Spinal cord (tissue), 10 donors: ENCODE measurements at places on chromosomes 7 and 10. TPM values are rescaled to one million over a fixed set of nuclear protein-coding genes. Genes with fewer than 3 reads are reported as not detected.

The MSMB gene
- polyA plus RNA-seq, result not detected

The CD36 gene
- 56.0 TPM for polyA plus RNA-seq

The DIP2C gene
- polyA plus RNA-seq, result 29.8 TPM

The HTR5A gene
- polyA plus RNA-seq, result 6.3 TPM

The ARMS2 gene
- 0.52 TPM for polyA plus RNA-seq

The SNX13 gene
- 27.9 TPM for polyA plus RNA-seq

The AMPH gene
- 109 TPM for polyA plus RNA-seq

- no peak for DNase-seq
Measured at GRCh38 chr10:103580430-103580829, 86.9 kb downstream of the NEURL1 start.

GRCh38 chr10:80504158-80504811 is 33.4 kb upstream of the SH2D4B start:
- no peak for DNase-seq

- peak; percentile 74 for DNase-seq
Measured at GRCh38 chr10:121598263-121599249, at the start of gene FGFR2. FGFR2 (minus strand) TSS chr10:121598444; CDS start chr10:121593817, 4,627 bp downstream.

- no peak for DNase-seq
Measured at GRCh38 chr7:157821959-157822687, 485.3 kb downstream of the DNAJB6 start.

- DNase-seq, result no peak
Measured at GRCh38 chr10:81104494-81104893, 566.8 kb downstream of the SH2D4B start.

GRCh38 chr7:134593530-134594392 is 44.9 kb downstream of the AKR1B15 start:
- DNase-seq, result peak; percentile 38

- DNase-seq, result no peak
Measured at GRCh38 chr10:34223658-34224057, 591.4 kb downstream of the PARD3 start.

GRCh38 chr10:22557321-22557720 is 157.1 kb downstream of the PIP4K2A start:
- DNase-seq, result no peak

DNA sequence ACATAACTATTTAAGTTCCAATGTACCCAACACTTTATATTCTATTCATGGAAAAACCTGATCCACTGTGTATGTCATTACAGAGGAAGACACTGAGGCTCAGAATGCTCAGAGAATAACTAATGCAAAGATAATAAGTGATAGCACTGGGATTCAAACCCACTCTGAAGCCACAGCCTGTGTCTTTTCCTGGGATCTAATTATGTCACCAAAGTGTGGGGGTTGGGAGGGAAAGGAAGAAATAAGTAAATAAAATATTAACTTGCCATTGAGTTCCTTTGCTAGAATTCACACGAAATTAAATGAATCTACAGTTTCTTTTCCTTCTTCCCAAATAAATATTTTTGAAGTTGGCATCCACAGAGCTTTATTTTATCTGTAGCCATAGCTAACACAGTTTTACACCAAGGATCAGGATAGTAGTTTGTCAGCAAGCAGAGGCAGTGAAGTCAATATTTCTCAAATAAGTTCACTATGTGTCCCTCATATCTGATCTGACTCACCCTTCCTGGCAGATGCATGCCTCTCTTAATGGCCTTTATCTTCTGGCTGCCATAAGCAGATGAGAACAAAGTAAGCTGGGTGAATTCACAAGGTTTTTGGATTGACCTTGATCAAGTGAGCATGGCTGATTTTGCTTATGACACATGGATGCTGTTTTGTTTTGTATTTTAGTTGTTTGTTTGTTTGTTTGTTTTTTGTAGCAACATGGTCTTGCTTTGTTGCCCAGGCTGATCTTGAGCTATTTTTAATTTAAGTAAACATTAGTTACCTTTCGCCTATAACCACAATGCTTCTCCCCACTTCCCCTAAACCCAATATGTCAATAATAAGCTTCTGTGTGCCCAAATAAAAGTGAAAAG is 6.3 kb downstream of the RAPGEF5 start:
- no peak for DNase-seq

DNA sequence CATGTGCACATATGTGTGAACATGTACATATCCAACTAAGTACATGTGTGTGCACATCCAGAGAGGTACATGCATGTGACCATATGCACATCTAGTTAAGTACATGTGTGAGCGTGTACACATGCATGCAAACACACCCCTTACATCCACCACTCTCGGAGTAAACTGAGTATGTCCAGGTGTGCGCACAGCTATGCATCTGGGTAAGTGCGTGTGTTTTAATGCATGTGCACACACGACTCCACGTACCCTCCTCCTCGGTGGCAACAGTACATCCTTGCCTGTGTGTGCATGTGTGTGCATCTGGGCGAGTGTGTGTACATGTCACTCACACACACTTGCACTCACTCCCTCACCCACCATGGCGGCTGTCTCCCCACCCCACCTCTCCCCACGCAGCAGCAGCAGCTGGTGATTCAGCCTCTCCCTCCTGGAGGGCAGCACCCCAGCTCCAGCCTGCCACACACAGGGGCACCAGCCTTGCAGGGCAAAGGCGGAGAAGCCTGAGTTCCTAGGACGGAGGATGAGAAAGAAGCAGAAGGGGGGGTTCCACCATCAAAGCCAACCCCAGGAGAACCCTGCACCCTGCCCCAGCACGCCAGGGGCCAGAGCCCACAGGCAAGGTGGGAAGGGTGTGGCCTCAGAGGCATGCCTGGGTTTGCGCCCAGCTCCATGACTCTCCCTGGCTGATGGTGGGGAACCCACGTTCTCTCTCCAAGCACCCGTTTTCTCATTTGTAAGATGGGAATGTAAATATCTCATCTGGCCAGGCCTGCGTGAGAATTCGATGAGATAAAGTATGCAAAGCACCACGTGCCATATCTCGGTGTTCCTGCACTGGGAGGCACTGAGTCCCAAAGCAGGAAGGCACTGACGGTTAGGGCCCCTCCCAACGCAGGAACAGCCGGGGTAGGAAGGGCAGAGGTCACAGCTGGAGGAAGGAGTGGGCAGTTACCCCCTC is 27.7 kb upstream of the DNAAF5 start:
- DNase-seq, result no peak

DNA sequence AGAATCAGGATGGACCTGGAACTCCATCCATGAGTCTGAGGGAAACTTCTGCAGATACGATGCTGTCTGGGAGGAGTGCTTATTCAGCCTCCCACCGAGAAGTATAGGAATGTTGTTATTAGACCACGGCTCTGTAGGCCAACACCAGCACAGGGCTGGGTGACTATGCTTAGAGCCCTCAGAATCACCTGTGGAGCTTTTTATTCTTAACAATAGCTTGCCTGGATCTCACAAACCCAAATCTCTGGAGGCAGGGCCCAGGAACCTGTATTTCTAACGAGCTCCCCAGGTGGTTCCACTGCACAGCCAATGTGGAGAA is 55.6 kb upstream of the ARID5B start:
- no peak for DNase-seq

DNA sequence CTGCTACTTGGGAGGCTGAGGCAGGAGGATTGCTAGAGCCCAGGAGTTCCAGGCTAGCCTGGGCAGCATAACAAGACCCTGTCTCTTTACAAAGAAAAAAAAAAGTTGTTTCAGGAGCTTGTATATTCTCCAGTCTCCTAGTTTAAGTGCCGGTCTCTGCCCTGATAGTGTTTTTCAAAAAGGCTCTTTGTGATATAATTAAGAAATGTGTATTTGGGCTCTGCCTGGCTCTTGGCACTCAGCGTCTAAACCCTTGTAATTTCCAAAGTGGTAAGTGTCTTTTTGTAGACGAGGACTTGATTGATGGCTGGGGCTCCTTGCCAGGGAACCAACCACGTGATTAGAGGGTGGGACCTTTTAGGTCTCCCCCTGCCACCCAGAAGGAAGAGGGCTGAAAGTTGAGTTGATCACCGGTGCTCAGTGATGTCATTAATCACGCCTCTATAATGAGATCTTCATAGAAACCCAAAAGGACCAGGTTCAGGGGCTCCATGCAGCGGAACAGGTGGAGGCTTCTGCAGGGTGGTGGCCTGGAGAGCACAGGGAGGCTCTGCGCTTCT is 4.4 kb downstream of the EIF3B start:
- no peak for DNase-seq

DNA sequence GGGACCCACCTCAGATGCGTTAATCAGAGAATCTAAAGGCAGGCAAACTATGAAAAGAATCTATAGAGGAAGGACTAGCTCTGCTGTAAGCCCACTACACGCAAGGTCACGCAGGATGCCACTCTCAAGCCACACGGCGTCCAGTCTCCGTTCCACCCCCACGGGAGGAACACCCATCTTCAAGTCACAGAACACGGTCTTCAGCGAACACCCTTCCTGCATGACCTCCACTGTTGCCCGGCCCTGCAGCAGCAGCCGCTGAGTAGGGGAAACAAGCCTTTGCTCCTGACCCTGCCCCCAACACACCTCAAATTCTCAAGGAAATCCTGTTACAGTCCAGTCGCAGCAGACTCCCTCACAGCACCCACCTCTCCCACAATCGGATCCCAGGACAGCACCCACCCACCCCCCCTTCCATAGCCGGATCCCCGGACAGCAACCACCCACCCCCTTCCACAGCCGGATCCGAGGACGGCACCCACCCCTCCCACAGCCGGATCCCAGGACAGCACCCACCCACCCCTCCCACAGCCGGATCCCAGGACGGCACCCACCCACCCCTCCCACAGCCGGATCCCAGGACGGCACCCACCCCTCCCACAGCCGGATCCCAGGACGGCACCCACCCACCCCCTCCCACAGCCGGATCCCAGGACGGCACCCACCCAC is 133.7 kb downstream of the DIP2C start:
- DNase-seq, result no peak

- no peak for DNase-seq
Measured at GRCh38 chr7:15628876-15629275, 57.6 kb downstream of the MEOX2 start.

DNA sequence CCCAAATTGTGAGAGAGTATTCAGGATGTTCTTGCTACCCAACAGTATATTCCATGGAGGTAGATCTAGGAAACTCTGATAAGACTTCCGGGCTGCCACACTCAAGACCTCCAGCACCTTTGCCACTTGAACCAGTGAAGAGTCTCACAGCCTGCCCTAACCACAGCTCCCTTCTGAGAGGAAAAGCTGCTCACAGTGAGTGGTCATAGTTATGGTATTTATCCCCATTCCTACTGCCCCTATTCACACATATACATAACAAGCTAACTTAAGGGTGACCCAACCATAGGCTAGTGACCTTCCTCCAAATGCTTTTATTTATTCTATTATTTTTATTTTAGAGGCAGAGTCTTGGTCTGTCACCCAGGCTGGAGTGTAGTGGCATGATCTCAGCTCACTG is 156.3 kb downstream of the PTEN start:
- DNase-seq, result no peak

DNA sequence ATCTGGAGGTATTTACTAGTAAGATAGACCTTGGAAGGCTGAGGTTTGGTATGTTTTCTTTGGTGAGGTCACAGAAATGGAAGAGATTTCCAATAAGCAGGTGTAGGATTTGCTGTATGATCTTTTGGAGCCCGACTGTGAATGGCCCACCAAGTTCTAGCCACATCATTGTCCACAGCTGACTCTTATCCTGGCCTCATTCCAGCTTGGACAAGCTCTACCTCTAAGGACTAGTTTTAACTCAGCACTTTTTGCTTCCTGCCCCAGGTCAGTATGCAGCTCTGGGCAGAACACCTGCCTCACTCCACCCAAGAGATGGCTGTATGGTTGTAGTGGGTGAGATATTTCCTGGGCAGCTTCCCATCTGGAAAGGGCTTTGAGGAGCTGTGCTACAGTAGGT is 6.1 kb upstream of the CPA4 start:
- DNase-seq, result no peak

DNA sequence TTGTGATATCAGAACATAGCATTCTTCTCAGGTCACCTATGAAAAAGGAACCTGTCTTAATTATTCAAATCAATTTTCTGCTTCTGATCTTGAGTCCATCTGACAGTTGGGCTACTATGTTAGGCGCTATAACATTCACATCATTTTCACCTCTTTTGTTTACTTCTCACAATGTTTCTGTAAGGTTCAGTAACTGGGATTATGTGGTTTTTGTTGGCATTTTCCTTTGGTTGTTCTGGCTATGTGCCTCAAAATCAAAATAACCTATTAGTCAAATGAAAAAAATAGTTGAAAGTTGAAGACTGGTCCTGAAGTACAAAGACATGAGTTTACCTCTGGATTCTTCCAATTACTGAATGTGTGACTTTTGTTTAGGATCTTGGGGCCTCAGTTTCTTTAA is 221.3 kb upstream of the SMIM30 start:
- no peak for DNase-seq

DNA sequence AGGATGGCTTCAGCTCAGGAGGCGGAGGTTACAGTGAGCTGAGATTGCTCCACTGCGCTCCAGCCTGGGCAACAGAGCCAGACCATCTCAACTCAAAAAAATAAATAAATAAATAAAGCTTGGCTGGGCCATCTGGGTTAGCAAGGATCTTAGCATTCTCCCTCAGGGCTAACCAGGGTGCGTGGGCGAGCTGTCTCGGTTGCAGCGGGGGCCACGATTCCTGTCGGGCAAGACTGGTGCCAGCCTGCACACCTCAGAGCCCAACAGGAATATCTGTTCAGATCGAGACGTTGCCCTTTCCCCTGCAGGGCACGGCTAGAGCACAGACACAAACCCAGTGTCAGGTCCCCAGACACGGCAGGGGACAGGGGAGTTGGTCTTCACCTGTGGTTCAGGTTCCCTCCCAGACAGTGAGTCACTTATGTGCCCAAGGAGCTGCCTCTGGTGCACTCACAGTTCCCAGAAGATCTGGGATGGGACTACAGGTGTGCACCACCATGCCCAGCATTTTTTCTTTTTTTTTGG is 75.5 kb upstream of the GTF2I start:
- no peak for DNase-seq

GRCh38 chr7:107850643-107851042 is 40.3 kb upstream of the DLD start:
- DNase-seq, result no peak
